ENCODE measurements at places on chromosomes 5 and 9. TPM values are rescaled to one million over a fixed set of nuclear protein-coding genes. Genes with fewer than 3 reads are reported as not detected.

DNA sequence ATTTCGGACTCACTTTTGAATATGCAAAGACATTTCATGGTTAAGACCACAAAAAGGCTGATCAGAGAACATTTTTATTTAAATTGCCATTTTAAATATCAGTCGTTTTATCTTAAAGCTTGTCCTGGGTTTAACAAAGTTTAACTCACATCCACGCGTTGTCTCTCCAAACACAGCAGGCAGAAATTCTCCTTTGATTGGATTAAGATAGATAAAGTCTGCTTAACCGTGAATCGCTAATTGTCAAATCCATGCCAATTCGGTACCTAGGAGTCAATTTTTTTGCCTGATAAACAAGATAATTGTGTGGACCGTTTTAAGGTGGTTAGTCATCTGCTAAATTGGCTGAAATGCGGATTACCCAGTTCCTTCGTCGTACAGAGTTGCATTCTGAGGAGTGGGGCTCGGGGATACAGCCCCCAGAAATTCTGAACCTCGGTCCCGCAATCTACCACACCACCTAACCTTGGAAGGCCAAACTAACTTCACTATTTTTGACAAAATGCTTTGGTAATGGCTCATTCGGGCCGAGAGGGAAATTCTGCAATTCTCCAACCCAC, 665 bp upstream of the BTF3 start:
- peak; percentile 37 for DNase-seq

CDKN2A gene
- total RNA-seq: not detected

HTR1A gene
- total RNA-seq: not detected

IFNE gene
- 0.12 TPM for total RNA-seq

GRCh38 chr9:92790542-92791527, 26.2 kb upstream of the BICD2 start:
- peak; percentile 83 for DNase-seq

- DNase-seq: no peak
Observed at GRCh38 chr5:149073213-149073612, 10.4 kb upstream of the SH3TC2 start.
